ENCODE measurements at places on chromosomes 2 and 18. TPM values are rescaled to one million over a fixed set of nuclear protein-coding genes. Genes with fewer than 3 reads are reported as not detected.

CD8B gene
- total RNA-seq: not detected

FBXO41 gene
- total RNA-seq: 0.29 TPM

ANKRD62 gene
- total RNA-seq: not detected

RND3 gene
- total RNA-seq: 298 TPM

CRACDL gene
- not detected for total RNA-seq
